Transverse colon (tissue), 4 donors: ENCODE measurements at places on chromosomes 13 and 19.

DNA sequence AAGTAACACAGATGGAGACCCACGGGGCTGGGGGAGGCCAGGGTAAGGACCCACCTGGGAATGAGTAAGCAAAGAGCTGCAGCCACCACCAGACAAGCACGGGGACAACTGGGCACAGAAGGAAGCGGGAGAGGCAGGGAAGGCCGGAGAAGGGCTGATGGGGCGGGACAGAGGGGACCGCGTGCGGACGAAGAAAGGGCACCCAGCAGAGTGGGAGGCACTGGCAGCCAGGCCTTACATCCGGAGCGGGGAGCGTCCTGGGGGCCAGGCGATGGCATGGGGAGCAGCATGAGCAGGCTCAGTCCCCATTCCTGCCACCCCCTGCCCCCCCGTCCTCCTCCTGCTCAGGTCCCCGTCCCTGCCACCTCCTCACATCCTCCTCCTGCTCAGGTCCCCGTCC lies 3.0 kb downstream of the PROZ start:
- no peak for DNase-seq

DNA sequence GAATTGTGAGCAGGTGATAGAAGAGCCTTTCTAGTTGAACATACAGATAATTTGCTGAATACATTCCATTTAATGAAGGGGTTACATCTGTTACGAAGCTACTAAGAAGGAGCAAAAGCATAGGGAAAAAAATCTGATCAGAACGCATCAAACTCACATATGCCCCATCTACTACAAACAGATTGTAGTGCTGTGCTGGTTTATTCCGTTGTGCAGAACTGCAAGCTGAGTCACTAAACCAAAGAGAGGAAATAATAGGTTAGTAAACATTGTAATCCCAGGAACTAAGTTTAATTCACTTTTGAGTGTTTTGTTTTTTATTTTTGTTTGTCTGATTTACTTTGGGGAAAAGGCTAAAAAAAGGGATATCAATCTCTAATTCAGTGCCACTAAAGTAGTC lies 136.3 kb downstream of the CDK8 start:
- no peak for DNase-seq

- no peak for DNase-seq
Observed at GRCh38 chr19:3788996-3789778, 3.0 kb upstream of the MATK start.

- DNase-seq = no peak
Observed at GRCh38 chr19:11069561-11069960, 19.7 kb upstream of the LDLR start.

DNA sequence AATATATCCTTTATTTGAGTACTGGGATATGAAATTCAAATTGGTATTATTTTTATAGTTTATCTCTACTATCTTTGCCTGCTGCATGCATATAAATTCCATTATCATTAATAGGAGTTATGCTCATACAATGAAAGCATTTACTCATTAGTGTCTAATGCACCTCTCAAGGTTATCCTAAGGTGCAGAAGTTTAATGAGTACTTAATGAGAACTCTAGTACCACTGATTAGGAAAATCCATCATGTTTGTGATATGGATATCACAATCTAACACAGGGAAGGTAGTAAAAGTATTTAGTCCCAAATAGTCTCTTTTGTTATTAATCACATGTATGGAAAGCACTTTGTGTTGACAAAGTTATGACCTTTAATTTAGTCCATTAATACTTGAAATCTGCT lies 77.2 kb upstream of the SLC10A2 start:
- no peak for DNase-seq

DNA sequence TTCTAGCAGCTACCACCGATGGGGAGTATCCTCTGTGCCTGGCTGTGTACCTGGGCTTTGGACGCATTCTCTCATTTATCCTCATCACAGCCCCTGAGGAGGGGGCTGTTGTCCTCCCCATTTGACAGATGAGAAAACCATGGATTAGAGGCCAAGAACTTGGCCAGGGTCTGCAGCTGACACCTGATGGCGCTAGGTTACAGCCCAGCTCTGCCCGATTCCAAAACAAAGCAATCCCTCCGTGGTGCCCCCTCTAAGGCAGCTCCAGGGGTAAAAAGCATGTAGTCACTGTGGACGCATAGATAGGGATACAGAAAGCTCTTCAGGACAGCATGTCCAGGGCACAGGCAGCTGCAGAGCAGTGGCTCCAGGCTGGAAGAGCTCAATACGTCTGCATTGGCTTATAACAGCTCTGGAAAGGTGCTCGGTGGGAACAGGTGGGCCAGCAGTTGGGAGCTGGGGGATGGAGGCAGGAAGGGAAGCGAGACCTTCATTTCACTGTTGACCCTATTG lies 35.4 kb upstream of the UQCRFS1 start:
- DNase-seq = no peak

GRCh38 chr13:98216711-98217285 lies 39.7 kb upstream of the RNF113B start:
- no peak for DNase-seq

- no peak for DNase-seq
Observed at GRCh38 chr19:39498798-39499642, at the start of gene DLL3. Gene DLL3, plus strand, starts transcription at chr19:39498947. Its CDS starts 28 bp downstream, at chr19:39498975.

- DNase-seq = no peak
Observed at GRCh38 chr19:18861917-18862316, 30.2 kb downstream of the UPF1 start.

DNA sequence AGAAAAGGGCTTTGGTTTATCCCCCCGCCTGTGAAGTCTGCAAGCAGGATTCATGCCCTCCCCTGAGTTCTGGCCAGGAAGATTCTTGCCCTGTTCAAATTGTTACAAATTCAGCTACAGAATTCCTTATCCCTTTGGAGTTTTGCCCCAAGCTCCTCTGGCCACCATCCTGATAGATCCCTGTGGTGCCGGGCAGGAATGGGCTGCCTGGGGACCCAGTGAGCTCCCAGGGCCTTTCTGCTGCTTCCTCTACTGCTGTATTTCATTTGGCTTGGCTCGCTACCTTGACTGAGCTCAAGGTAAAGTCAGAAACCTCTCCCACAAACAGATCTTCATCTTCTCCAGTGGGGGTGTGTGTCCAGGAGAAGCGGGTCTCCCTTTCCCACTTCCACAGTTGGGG lies 194.6 kb upstream of the NBEA start:
- no peak for DNase-seq

GRCh38 chr19:31126236-31126635 lies 223.0 kb downstream of the TSHZ3 start:
- DNase-seq = no peak

DNA sequence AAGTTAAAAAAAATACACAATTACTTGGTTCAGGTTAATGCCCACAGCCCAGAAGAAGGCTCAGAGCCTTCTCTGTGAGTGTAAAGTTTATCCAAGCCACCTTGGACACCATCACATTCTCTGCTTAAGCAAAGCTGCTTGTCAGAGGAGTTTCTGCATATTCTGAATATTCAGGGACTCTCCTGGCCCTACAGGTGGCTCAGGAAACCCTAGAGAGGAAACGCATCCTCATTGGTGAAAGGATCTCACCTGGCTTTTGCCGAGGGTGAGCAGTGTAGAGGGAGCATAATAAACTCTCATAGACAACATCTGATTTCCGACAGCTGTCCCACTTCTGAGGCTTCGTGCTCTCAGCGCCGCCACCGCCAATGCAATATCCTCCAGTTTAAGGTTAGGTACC lies 239.9 kb upstream of the TSHZ3 start:
- no peak for DNase-seq

DNA sequence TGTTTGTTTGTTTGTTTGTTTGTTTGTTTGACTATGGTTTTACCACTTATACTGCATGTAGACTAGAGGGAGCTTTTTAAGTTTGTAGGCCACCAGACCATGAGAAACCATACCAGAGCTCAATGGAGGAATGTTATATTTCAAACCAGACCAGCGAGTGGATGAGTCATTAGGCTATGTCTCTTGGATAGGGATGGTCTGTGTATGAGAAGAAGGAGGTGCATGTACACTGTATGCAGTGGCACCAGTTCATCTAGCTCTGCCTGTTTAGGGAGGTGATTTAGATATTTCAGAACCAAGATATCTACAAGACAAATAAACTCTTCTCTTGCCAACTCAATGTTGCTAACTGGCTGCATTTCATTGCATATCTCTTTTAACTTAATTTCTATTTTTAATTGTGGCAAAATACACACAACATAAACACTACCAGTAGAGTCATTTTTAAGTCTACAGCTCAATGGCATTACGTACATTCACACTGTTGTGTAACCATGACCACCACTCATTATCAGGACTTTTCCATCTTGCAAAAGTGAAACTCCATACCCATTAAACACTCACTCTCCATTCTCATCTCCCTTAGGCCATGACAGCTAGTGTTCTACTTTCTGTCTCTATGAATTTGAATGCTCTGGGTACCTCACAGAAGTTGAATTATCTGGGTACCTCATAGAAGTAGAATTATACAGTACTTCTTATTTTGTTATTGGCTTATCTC lies 29.2 kb downstream of the SYDE1 start:
- no peak for DNase-seq

- no peak for DNase-seq
Observed at GRCh38 chr19:30374865-30375552, 2.8 kb downstream of the ZNF536 start.

- DNase-seq = no peak
Observed at GRCh38 chr13:68007576-68007975, 777.4 kb upstream of the PCDH9 start.

DNA sequence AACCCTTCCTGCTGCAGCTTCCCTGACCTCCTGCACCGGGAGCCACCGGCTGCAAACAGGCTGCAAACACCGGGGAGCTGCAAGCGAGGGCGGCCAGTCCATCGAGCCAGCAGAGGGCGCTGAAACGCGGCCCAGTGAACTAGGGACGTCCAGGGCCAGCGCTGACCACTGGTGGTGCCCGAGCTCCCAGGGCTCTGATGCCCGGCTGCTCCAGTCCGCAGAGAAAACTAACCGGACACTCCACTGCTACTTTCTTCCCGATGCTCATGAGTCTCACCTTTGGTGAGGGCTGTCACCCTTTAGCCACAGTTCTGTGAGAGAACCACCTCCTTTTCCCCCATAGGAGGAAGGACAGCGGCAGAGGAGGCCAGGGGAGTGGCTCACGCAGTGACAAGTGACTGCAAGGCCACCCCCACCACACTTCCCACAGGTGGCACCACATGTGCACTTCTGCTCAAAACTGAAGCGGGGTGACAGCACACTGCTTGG lies 82.8 kb upstream of the MTIF3 start:
- DNase-seq = peak; percentile 87

GRCh38 chr13:109715902-109716301 lies 70.5 kb downstream of the IRS2 start:
- no peak for DNase-seq

GRCh38 chr19:49151267-49152118 lies 3.7 kb downstream of the HRC start:
- peak; percentile 98 for DNase-seq

- peak; percentile 82 for DNase-seq
Observed at GRCh38 chr19:33795370-33796163, 1.1 kb upstream of the KCTD15 start.

DNA sequence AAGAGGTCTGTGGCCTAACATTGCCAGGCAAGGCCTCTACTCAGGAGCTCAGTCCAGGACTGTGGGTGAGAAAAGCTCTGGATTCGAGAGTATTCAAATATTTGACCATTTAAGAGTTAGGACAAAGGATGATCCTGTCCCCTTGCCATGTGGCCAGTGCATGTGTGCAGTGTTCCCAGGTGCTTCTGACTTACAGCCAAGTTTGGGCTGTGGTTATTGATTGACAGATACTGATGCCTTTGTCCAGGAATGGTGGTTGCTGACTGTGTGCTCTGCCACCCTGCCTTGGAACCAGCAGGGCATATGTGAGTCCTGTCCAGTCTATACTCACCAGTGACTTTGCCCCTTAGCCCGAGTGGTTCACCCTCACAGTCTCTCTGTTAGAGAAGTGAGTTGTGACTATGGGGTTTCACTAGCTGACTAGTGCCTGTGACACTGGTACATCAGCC lies 51.9 kb downstream of the GARRE1 start:
- DNase-seq = peak; percentile 43

DNA sequence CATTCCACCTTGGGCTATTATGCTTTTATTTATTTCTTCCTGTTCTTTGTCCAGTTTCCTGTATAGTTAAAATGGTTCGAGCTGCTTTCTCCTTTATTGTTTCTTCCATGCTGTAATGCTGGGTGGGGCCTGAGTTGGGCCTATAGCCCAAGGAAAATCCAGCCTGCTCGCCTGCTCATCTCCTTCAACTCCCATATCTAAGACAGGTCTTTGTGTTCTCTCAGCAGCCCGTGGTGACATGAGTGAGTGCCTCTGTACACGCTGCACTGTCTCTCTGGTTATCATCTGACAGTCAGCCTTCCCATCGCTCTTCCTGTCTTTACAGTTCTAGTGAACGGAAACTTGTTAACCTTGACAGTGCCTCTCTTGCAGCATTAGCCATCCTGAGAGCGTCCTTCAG lies 221.9 kb upstream of the SLC10A2 start:
- no peak for DNase-seq
